ENCODE measurements at places on chromosomes 16 and 17. TPM values are rescaled to one million over a fixed set of nuclear protein-coding genes. Genes with fewer than 3 reads are reported as not detected.

TEDC2 gene
- 57.0 TPM for polyA plus RNA-seq

RHBDL1 gene
- polyA plus RNA-seq = 5.6 TPM

ASGR2 gene
- polyA plus RNA-seq = not detected

TNS4 gene
- 0.29 TPM for polyA plus RNA-seq

SSTR5 gene
- not detected for polyA plus RNA-seq

GRCh38 chr17:67671493-67671892 lies 46.2 kb upstream of the NOL11 start:
- no peak overlapping the region for H3K27ac ChIP-seq
- peaks cover 33% of the 10 kb centered on the region for H3K27me3 ChIP-seq
- peaks cover 3% of the 10 kb centered on the region for H3K4me1 ChIP-seq
- DNase-seq = no peak
- H3K4me3 ChIP-seq = no peak overlapping the region

DNA sequence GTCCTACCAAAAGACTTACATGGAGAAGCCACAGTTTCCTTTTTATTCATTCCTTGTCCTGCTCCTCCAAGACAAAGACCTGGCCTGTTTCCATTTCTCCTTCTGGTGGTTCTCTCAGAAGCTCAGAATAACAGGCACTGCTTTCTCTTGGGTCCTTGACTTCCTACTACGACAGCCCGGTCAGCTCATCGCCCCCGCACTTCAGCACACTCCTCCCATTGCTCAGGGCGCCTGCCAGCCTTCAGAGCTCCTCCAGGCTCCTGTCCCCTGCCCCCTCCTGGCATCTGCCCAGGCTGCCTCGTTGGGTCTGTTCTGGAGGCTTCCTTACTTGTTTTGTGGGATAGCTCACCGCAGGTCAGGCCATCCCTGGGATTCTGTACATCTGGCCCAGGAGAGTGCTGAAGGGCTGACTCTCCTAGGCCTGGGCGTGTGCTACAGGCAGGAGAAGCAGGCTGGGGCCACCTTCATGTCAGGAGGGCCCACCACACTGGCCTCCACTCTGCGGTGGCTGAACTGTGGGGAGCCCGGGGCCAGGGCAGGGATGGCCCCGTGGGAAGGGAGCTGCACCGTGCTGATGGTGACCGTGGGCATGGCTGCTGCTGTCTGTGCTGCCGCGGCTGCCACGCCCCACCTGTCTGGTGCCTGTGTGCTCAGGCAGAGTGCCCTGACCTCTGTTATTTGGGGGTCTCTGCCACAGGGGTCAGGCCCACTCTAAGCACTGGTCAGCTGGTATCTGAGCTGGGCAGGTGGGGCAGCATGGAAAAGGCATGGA lies 17.7 kb downstream of the TCF25 start:
- H3K27ac ChIP-seq = no peak overlapping the region
- no peaks in the 10 kb centered on the region for H3K27me3 ChIP-seq
- H3K4me3 ChIP-seq = no peak overlapping the region
- H3K36me3 ChIP-seq = peaks cover 87% of the 10 kb centered on the region

DNA sequence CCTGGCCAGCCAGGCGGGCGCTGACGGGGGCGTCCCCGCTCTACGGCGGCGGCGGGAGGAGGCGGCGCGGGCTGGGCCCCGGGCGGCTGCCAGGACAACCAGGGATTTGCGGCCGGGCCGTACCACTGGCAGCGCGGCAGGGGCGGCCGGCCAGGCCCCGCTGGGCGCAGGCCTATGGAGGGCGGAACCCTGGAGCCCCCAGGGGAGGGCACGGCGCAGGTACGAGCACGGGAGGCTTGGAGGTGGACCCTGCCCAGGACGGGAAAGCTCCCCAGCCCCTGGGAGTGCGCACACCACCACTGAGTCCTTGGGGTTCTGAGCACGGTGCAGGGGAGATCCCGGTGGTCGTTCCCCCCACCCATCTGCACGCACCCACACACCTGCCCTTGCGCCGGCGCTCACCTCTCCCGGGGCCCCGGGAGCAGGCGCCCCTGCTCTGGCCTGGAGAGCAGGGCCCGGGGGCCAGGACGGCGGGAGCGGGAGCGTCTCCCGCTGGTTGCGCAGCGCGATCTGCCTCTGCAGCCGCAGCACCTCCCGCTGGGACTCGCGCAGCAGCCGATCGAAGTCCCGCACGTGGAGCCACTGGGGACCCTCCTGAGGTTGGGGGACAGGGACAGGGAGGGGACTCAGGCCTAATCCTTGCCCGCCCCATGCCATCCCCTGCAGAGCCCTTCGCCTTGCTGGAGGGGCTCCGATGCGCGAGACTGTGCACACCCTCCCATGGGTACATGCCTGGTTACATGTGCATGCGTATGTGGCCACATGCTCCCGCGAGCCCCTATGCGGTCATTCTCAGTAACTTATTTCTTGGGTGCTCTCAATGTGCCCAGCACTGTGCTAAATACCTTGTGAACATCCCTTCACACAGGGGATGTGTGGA lies 3.9 kb downstream of the TSPOAP1 start:
- H3K4me1 ChIP-seq = peaks cover 17% of the 10 kb centered on the region
- H3K27ac ChIP-seq = no peak overlapping the region

- peak; percentile 95 for DNase-seq
- no peaks in the 10 kb centered on the region for H3K27me3 ChIP-seq
- H3K4me3 ChIP-seq = peak overlapping the region; percentile 16
These were observed 24.2 kb downstream of the FAM117A start for GRCh38 chr17:49739641-49740271.

DNA sequence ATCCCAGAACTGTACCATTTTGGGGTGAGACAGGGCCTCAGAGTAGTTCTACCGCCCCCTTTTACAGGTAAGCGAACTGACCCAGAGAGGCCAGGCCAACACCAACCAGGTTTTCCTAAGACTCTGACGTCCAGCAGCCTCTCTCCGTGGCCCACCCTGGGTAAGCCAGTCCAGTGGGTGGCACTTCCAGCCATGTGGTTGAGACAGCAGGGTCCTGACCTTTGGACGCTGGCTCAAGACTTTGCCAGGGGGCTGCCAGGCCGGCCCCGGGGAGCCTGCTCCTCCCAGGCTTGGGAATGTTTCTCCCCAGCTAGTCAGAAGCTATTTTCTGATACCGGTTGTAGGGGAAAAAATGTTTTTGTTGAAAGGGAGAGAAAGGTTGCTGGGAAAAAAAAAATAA lies 16.9 kb downstream of the GPRC5C start:
- no peaks in the 10 kb centered on the region for H3K36me3 ChIP-seq
- H3K27ac ChIP-seq = no peak overlapping the region
- DNase-seq = no peak
- peaks cover 14% of the 10 kb centered on the region for H3K27me3 ChIP-seq
- peaks cover 20% of the 10 kb centered on the region for H3K4me1 ChIP-seq
- no peak overlapping the region for H3K4me3 ChIP-seq

GRCh38 chr16:68374246-68374805 lies 63.5 kb downstream of the PRMT7 start:
- no peak overlapping the region for H3K4me3 ChIP-seq
- peaks cover 12% of the 10 kb centered on the region for H3K4me1 ChIP-seq
- no peak for DNase-seq
- H3K27ac ChIP-seq = no peak overlapping the region
- H3K36me3 ChIP-seq = no peaks in the 10 kb centered on the region
- H3K27me3 ChIP-seq = peaks cover 48% of the 10 kb centered on the region

DNA sequence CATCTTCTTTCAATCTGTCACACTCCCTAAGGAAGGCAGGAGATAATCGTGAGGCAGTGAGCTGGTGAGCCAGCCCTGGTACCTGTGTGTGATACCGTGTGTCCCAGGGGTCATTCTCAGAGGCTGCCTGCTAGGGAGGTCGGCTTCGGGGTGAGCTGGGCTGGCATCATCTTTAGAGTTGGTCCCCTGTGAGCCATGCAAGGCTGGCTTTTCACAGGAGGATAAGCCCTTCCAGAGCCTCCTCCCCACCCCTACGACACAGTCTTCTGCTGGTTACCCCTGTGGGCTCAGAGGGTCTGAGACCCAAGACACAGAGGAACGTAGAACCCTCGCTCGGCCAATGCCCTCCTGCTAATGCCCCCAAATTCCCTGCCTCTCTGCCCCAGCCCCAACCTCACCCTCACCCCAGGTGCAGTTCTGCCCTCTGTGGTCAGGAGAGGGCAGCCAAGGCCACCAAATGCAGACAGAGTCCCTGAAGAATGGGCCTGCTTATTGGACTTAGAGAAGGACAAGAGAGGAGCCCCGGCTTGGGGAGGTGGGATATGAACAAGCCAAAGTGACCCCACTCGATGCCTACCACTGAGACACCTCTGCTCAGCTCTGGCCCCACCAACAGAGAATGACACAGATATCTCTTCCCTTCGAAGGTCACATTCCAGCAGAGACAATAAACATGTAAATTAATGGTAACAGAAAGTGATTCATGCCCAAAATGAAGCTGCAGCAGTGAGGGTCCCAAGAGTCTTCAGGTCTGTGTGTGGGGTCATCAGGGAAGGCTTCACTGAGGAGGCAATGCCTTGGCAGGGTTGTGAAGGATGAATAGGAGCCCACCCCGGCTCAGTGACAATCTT lies 80.8 kb upstream of the CCL1 start:
- H3K27ac ChIP-seq = no peak overlapping the region
- H3K36me3 ChIP-seq = no peaks in the 10 kb centered on the region
- peak; percentile 34 for DNase-seq
- no peak overlapping the region for H3K4me3 ChIP-seq
- no peaks in the 10 kb centered on the region for H3K4me1 ChIP-seq

DNA sequence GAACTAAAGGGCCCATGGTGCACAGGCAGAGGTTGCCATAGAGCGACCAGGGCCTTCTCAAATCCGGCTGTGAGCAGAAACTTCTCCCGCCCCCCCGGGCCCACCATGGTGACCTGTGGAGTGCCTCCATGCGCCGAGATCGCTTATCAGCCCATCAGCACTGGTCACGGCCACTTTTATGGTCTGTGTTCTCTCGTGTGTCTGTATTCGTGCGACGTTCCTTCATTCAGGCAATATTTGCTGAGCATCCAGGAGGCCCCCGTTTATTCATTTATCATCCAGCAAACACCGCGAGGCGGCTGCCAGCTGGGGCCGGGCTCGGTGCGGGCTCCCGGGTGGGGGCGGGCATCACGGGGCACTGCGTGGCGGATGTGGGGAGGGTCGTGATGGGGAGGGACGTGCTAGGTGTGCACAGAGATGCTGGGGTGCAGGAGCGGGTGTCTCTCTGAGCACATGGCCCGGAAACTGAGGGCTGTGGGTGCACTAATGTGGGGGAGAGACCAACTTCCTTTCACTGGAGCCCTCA lies 88.0 kb upstream of the CBX4 start:
- H3K36me3 ChIP-seq = no peaks in the 10 kb centered on the region
- no peak overlapping the region for H3K4me3 ChIP-seq
- H3K27ac ChIP-seq = no peak overlapping the region
- no peak for DNase-seq
- peaks cover 7% of the 10 kb centered on the region for H3K27me3 ChIP-seq

GRCh38 chr17:35807371-35808144 lies 1.7 kb upstream of the TAF15 start:
- no peak for DNase-seq
- peaks cover 19% of the 10 kb centered on the region for H3K36me3 ChIP-seq
- H3K4me3 ChIP-seq = no peak overlapping the region
- H3K27ac ChIP-seq = no peak overlapping the region
- H3K4me1 ChIP-seq = peaks cover 9% of the 10 kb centered on the region

DNA sequence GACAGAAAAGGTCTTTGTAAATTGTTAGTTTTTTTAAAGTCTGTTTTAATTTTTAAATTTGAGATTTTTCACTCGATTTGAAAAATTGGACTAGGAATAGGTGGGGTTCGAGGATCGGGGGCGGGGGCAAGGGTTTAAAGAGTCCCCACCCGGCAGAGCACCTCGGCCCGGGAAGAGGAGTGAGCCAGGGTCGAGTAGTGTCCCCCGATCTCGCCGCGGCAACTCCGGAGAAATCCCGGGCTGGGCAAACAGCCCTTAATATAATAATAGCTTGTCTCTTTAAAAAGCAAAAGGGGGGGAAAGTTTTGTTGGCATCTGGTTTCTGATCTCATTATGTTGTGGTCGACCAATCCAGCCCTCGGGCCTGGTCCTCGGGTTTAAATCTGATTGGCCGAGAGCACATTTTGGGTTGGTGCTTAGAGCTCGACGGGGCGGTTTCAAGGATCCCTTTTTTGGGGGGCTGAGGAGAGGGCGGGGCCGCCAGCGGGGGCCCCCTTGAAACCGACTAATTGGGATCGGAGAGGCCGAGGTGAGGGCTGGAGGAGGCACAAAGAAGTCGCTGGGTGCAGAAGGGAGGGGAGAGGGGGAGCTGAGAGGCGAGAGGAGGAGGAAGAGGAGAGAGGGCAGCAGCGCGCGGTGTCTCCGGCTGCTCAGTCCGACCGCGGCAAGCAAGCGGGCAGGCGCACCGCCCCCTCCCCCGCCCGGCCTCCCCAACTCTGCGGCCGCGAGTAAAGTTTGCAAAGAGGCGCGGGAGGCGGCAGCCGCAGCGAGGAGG lies at the start of gene FZD2:
FZD2 (plus strand) TSS at position 653 of the 775 bp plus-strand sequence. CDS start 205 bp downstream, outside the sequence.
- H3K27ac ChIP-seq = peak within 1 kb of the TSS; percentile 68
- peak; percentile 96 for DNase-seq
- H3K4me1 ChIP-seq = peaks cover 20% of the 10 kb centered on the region
- H3K27me3 ChIP-seq = no peaks in the 10 kb centered on the region
- H3K36me3 ChIP-seq = no peaks in the 10 kb centered on the region

DNA sequence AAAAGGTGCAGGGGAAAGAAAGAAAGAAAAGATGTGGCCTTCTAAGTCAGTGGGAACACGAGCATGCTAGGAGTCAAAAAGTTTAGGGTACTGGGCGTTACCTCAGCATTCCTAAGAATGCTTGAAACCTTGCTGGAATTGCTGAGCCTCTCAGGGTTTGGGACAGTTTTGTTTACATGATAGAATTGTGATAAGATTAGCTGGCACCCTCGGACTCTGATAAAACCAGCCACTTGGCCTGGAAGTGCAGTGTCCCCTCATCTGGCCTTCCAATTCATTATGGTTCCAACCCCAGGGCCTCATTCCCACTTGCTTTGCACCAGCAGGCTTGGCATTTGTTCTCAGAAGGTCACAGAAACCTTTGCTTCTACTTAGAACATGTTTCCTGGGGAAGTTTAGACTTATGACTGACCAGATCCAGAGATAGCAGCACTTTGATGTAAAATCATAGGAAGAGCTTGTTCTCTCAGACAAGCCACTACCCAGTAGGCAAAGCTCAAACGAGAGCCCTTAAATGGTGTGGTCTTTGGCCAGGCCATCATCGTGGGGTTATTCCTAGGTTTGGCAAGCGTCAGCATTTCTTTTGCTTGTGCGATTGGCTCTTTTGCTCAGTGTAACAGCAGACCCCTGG lies 8.0 kb downstream of the SGF29 start:
- H3K36me3 ChIP-seq = peaks cover 23% of the 10 kb centered on the region
- no peaks in the 10 kb centered on the region for H3K27me3 ChIP-seq
- H3K4me3 ChIP-seq = no peak overlapping the region
- no peak for DNase-seq
- H3K4me1 ChIP-seq = no peaks in the 10 kb centered on the region

- no peaks in the 10 kb centered on the region for H3K36me3 ChIP-seq
- peaks cover 30% of the 10 kb centered on the region for H3K27me3 ChIP-seq
- no peak overlapping the region for H3K27ac ChIP-seq
- DNase-seq = peak; percentile 63
- no peak overlapping the region for H3K4me3 ChIP-seq
These were observed 3.5 kb downstream of the MPO start for GRCh38 chr17:58277107-58277801.

All from K562 (cell line).